ENCODE measurements at places on chromosomes 4 and X.

DNA sequence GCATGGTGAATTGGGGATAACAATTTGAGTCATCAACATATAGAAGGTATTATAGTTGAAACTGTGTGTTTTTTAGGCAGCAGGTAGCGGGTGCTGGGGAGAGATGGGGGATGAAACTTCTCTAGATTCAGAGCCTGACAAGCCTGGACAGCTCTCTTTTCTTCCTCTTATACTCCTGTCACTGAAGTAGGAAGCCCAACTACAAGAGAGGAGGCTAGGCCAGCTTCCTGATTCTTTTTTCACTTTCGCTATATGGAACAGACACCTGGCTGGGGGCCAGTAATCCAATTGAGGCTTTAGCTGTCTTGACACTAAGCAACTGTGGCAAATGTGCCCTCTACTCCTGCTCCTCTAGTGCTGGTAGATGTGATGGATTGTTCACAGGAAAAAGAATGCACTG is 69.2 kb downstream of the PHKA1 start:
- DNase-seq, result no peak

DNA sequence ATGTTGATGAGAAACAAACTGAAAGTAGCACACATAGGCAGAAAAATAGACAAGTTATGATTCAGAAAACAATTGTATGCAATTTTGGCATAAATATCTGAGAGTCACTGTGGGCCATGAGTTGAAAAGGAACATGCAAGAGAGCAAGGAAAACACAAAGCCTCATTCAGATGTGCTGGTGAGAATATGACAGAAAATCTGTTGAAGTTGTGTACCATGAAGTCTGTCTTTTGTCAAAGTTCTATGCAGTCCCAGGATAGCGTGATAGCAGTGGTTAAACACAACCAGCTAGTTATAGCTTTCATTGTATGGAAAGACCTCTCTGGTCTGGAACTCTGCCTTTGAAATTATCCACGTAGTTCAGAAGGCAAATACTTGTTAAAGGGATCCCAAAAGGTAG is 53.0 kb downstream of the TMEM154 start:
- DNase-seq, result no peak

DNA sequence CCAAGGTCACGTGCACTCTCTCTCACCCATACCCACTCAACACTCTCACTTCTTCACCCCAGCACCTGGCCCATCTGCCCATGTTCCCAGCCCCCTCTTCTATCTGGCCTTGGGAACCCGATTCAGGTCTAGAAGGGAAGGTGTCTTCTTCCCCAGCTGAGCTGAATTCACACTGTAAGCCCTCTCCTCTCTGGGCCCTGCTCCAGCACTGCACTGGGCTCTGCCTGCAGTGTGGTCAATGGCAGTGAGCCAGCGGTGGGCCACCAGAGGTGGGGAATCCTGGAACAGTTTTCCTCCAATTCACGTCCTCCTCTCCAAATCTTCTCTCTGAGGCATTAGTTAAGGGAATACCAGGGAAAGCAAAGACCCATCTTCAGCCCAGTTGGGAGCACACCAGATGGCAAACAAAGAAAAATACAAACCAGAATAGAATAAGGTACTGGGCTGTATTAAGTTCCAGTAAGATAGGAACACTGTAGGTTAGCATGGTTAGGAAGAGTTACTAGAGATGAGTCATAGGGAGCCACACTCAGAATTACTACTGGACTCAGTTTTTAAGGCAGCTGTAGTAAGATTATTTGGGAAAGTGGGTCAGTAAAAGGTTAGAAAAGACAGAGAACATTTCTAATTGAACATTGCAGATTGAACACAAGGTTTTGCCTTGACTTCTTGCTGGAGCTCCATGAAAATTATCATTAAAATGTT is 5.0 kb downstream of the AWAT2 start:
- no peak for DNase-seq

GRCh38 chrX:153338836-153339235 is 4.9 kb downstream of the ZNF275 start:
- DNase-seq, result no peak

- DNase-seq, result no peak
Observed at GRCh38 chrX:25043192-25043591, 27.4 kb upstream of the ARX start.

DNA sequence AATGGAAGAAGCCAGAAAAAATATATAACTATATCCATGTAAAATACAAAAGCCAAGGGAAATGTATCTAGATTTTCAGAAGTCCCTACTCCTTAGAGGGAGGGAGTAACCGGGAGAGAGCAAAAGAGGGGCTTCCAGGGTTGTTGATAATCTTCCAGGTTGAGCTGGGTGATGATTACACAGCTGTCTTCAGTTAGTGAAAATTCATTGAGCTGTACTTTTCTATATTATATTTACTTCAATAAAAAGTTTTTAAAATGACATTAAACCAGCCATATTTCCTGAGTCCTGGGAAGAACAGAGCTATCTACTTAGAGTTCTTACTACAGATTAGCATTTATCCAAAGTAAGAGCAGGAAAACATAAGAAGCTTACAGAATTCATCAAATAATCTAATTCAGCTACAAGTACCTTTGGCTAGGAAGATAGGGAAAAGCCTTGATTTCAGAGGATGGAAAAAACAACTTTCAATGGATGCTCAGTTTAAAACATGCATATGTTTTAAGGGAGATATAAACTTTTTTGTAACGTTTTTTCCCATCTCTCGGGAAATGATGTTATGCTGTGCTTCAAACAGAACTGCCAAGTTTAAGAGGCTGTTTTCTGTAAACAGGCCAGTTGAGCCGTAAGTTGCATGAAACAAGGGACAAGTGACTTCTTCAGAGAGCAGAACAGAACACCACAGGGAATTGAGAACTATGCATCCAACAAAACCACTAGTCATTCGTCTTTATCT is 204.6 kb downstream of the SCFD2 start:
- DNase-seq, result no peak

GRCh38 chr4:52096048-52096447 is 44.9 kb downstream of the SPATA18 start:
- DNase-seq, result no peak

DNA sequence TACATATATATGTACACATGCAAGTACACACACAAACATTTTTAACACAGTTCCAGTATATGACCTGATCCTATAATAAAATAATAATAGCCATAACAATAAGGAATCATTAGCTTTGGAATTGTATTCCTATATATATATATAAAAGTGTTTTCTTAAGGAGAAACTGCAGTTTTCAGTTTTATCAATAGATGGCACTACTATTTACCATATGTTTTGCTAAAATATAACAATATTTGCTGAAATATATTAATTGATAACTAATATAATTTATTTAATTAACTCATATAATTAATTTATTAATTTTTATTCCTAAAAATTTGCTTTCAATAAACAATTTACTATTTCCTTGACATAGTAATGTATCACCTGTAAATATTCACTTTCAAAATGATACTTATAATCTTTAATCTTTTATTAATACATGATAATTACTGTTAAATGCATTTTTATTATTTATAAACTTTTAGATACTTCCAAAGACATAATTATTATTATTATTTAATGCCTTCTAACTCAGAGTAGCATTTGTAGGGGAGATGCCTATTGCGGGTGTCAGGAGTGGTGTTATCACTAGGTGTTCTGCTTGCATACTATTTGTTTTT is 599.5 kb downstream of the FSTL5 start:
- no peak for DNase-seq

- DNase-seq, result no peak
Observed at GRCh38 chr4:173564461-173564860, 34.4 kb upstream of the HAND2 start.

- DNase-seq, result no peak
Observed at GRCh38 chr4:184833046-184833838, 7.5 kb upstream of the ACSL1 start.

GRCh38 chr4:53497487-53498244 is 93.6 kb downstream of the LNX1 start:
- no peak for DNase-seq

- DNase-seq, result no peak
Observed at GRCh38 chrX:111090458-111090857, 5.5 kb upstream of the PAK3 start.

GRCh38 chr4:27024805-27025204 is 164.2 kb downstream of the STIM2 start:
- no peak for DNase-seq

GRCh38 chrX:154437971-154438893 is 1.3 kb downstream of the GDI1 start:
- DNase-seq, result no peak

DNA sequence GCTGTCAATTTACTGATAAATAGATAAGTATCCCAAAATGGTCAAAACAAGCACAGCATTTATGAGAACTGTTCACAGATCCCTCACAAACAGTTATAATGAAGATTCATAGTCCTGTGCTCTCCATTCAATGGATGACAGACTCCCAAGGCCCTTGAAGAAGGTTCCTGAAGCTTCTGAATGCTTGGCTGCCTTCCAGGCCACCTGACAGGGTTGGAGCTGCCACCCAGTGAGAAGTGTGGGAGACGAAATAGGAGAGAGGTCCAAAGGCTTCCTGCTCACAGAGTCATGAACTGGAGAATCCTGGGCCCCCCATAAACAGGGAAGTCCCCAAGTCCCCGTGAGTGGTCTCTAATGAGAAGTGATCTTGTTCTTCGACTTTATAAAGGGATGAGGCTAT is 26.0 kb upstream of the ANXA3 start:
- no peak for DNase-seq

DNA sequence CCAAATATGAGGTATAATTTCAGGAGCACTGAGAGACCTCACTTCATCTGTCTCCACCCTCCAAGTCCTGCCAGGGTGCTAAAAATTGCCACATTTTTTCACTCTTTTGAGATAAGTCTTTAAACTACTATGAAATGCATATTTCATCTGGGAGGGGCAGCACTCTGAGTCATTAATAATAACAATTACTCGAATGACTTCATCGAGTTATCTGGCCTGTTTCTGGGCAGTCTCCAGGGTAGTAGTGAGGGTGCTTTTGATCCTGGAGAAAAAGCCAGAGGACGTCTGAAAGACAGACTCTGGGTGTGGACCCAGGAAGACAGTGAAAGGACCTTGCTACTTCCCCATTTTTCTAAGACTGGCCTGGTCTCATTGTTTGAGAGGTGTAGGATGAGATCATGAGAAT is 42.3 kb upstream of the SRD5A3 start:
- no peak for DNase-seq

DNA sequence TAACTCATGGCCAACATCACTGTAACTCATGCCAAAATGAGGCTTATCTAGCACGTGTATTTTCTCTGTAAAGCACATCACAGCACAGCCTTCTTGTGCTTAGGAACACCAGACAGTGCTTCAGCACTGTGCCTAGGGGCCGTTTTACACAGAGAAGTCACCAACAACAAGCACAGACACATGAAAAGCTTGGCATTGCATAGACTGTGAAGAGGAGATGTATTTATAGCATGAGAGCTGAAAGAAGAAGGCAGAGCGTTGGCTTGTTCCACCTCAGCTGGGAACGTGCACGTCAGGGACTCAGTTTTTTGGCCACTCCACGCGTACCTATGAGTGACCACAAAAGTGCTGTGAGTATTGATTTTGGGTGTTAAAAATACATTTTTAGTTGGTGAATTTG is 116.3 kb upstream of the SFRP2 start:
- no peak for DNase-seq

- peak; percentile 5 for DNase-seq
Observed at GRCh38 chr4:89486042-89486441, 178.4 kb upstream of the GPRIN3 start.

DNA sequence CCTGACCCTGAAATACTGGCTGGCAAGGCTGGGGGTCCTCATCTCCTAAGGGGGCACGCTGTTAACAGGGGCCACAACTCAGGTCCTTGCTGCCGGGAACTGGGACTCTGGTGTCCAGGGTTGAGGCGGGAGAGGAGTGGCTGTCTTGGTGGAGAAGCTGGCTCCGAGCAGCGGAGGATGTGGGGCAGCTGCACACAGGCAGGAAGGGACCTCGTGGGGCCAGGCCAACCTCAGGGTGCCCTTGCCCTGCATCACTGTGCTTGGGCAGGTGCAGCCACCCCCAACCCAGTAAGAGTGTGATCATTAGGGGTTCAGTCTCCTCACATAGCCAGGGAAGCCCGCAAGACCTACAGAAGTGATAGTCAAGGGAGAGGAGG is 12.6 kb upstream of the PDE6B start:
- no peak for DNase-seq

DNA sequence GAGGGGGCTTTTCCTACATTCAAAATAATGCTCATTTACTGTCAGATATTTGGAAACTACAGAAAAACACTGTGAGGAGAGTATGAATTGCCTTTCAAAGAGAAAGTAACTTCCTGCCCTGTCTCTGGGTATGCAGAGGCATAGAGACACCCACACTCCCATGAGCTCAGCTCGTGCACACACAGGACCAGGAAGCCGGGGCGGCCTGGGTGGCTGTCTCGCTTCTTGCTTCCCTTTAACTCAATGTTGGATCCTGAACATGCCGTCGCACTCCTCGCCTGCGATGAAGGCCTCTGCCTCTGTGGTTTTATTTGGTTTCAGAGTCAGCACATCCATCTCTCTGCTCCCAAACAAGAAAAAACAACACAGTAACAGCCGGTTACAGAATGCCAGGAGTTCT is 40.1 kb upstream of the GPR78 start:
- no peak for DNase-seq

GRCh38 chrX:13499736-13500135 is 69.7 kb upstream of the EGFL6 start:
- DNase-seq, result no peak

- no peak for DNase-seq
Observed at GRCh38 chr4:98996765-98997068, 1.2 kb downstream of the METAP1 start.

DNA sequence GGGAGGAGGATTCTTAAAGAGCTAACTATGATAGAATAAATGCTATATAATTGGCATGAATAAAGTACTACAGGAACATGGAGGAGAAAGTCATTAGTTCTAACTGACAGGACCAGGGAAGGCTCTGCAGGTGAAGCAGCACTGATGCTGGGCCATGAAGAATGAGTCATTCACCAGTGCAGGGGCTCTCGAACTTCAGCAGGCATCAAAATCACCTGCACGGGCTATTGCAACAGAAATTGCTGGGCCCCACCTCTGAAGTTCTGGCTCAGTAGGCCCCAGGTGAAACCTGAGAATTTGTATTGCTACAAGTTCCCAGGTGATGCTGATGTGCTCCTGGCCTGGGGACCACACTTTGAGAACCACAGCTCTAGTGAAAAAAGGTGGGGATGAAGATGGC is 33.7 kb downstream of the TMEM150C start:
- DNase-seq, result no peak

- no peak for DNase-seq
Observed at GRCh38 chr4:126986828-126987227, 645.9 kb upstream of the INTU start.

- no peak for DNase-seq
Observed at GRCh38 chr4:108068442-108068841, 78.8 kb downstream of the HADH start.

GRCh38 chr4:37732526-37733186 is 46.5 kb upstream of the RELL1 start:
- no peak for DNase-seq

- peak; percentile 11 for DNase-seq
Observed at GRCh38 chrX:153708415-153708814, 15.8 kb downstream of the BCAP31 start.

GRCh38 chr4:158808399-158808798 is 39.6 kb downstream of the FNIP2 start:
- no peak for DNase-seq

GRCh38 chrX:64792598-64793337 is 183.5 kb downstream of the ZC4H2 start:
- no peak for DNase-seq

Measured in NCI-H526 treated with DMSO at 0.1 percent for 48 hours (cell line).